ENCODE measurements at places on chromosomes 2 and 18. TPM values are rescaled to one million over a fixed set of nuclear protein-coding genes. Genes with fewer than 3 reads are reported as not detected.
A peak's percentile ranks its signal among the peaks of the same experiment; 100 is the strongest.

Gene RBBP8
- total RNA-seq: 4.7 TPM

Gene HOXD12
- not detected for total RNA-seq

DNA sequence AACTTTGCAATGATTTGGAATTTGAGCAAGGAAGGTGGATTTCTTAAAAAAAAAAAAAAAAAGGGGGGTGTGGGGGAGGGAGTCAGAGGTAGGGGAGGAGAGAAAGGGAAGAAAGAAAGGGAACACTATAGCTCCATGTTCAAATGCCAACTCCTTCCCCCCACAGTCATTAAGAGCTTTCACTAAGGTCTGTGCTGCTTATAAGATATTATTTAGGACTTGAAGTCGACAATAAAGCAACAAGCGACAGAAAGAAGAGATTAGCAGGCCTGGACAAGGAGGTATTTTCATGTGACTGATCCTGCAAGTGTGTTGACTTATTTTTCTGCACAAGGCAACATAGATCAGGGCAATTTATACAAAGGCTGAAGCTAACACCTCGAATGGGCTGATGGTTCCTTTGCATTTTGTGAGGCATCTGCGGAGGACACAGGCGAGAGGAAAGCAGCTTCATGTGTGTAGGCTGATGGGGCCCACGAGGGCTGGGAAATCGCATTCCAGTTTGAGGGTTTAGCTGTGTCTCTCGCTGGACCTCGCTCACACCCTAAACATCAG lies 382.0 kb downstream of the SOX11 start:
- DNase-seq: no peak

DNA sequence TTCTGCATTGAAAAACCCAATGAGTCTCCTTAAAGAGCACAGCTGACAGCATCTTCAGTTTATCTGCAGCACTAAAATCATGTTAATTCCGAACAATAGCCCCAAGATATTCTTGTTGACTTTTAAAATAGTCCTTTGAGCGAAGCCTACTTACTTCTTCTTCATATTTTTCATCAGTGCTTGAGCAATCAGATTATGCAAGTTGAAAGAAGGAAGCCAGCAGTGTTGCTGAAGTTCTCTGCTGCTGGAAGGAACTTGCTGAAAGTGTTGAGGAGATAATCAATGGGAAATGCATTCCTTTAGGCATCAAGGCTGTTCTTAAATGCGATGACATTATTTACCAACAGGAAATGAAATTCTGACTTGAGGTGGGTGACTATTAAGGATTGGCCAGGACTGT lies 105.9 kb upstream of the SNTG2 start:
- DNase-seq: no peak

Gene CROCC2
- total RNA-seq: 0.07 TPM

- no peak for DNase-seq
Measured at GRCh38 chr18:51543658-51544155, 346.2 kb upstream of the MEX3C start.

Gene FOSL2
- 193 TPM for total RNA-seq

Gene RESP18
- total RNA-seq: not detected

Gene DSG1
- total RNA-seq: not detected

DNA sequence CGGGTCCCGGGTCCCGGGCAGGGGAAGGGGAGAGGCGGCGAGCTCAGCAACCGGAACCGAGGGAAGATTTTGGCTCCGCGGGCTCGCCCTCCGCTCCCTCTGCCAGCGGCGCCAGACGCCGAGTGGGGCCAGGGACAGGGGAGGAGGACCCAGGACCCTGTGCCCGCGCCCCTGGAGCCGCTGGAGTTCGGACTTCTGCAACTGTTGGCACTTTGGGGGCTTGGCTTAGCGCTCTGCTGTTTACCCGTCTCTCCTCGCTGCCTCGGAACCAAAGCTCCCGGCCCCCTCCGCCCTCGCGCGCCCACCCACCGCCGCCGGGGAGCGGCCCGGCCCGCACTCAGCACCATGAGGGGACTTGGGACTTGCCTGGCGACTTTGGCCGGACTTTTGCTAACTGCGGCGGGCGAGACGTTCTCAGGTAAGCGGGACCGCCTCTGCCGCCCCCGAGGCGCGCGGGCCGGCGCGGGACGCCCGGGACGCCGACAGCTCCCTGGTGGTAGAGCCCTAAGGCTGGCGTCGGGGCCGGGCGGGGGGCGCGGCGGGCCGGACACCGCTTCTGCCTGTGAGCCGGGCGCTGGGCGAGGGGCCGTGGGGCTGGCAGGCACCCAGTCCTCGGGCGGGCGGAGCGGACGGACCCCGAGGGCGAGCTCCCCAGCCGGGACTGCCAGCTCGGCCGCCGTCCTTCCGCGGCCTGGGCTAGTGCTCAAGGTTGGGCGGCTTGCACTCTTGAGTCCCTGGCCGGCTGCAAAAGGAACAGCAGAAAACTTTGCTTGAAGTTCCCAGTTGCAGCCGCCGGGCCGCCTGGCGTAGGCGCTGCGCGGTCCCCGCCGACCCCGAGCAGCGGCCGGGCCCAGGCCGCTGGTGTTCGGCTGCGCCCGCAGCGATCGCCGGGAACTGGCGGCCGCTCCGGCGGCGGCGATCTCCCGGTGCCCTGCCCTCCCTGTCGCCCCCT lies 634 bp downstream of the PTPRM start:
- peak; percentile 61 for DNase-seq

Gene KLHL29
- 5.0 TPM for total RNA-seq

Gene TTN
- total RNA-seq: 7,959 TPM

DNA sequence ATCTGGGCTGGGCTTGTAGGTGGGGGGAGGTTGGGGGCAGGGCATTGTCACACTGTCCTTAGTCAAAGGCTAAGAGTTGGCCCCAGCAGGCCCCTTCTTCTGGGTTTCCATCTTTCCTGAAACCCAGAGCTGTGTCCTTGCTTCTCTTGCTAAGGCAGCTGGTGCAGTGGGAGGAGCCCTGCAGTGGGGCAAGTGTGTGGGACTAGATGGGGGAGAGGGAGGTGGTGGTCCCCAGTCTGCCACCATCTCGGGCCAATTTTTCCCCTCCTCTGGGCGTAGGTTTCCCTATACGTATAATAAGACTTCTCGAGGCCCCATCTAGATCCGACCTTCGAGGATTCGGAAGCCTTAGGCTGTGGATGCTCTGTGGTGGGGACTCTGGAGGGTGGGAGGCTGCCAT lies 3.5 kb downstream of the KCNF1 start:
- no peak for DNase-seq

Data from gastrocnemius medialis (tissue), 4 donors.